ENCODE measurements at places on chromosomes 5 and 9. TPM values are rescaled to one million over a fixed set of nuclear protein-coding genes. Genes with fewer than 3 reads are reported as not detected.
A peak's percentile ranks its signal among the peaks of the same experiment; 100 is the strongest.

Gene DOCK8
- total RNA-seq, result 126 TPM

Gene MCTP1
- 2.7 TPM for total RNA-seq

GRCh38 chr9:108642871-108643270 lies 212.9 kb downstream of the ACTL7B start:
- DNase-seq, result no peak

DNA sequence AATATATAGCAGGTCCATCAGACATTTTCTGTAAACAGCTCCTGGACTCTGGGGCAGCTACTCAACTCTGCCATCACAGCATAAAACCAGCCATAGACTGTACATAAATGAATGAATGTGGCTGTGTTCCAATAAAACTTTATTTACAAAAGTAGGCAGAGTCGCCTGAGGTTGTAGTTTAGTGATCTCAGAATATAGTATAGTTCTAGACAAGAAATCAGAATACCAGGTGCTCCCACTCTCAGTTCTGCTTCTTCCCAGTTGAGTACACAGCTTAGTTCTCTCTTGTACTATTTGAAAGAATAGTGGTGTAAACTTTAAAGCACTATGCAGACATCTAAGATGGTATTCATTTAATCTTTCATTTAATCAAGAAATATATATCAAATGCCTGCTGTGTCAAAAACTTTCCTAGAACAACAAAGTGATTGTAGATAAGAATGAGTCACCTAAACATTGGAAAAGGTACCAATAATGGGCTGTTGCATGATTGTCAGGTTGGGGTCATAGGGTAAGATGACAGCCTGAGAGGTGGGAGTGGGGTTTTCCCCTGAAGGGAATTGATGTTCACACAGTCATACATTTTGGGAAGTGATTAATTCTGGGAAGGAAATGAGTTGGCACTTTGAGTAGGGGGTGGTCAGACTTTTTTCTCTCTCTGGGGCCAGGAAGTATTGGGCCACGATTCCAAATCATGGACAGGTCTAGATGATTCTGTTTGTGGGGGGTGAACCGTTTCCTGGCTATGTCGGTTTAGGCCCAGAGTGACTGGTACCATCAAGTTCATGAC lies 37.0 kb downstream of the TNFSF8 start:
- DNase-seq, result no peak

Gene SLC24A2
- total RNA-seq, result not detected

DNA sequence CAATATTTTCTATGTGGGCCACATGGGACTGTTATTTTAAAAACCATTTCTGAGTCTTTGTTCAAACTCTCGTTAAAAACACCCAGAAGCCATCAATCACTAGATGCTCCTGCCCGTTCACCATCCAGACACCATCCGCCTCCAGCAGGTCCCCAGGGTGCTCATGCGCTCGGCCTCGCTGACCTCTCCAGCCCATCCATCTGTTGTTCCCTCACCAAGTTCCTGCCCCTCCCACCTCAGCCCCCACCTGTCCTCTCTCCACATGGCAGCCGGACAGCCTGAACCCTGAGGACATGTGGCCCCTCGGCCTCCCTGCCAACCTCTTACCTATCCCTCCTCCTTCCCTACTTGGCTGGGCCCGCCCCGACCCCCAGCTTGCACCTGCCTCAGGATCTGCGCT lies 31.6 kb downstream of the NSUN2 start:
- DNase-seq, result no peak

Gene PAM
- 15.1 TPM for total RNA-seq

DNA sequence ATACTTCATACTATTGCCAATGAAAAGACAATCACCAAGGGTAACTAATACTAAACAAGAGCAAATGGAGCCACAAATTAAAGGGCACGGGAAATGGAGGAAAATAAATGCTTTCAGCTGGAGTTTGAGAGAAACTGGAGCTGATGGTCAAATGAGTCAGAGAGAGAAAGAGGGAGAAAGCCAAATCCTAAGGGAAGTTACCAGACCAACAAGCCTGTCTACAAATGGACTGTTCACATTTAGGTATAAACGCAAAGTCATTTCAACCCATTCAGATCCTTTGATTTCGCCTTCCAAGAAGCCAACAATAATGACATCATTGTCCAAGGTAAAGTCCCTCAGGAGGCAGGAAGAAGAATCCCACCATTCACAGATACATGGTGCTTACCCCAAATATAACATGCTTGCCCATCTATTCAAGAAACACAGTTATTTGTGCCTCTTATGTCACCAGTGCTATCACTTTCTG lies 351.8 kb downstream of the RAB3C start:
- no peak for DNase-seq

DNA sequence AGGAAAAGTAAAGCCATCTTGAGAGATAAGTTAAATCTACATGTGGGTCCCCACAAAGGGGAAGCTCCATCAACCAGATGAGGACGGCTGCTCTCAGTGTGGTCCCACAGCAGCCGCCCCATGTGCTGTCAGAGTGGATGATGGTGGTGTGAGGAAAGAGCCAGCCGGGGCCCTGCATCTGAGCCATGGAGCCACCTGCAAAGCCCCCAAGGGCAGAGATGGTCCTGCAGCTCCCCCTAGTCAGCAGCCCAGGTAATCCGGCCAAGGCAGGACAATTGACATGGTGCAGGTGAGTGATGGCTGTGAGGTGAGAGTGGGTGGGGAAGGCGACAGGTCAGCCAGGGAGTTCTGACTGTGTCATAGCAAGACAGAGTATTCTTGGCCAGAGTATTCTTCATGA lies 458.8 kb downstream of the ICE1 start:
- DNase-seq, result no peak

DNA sequence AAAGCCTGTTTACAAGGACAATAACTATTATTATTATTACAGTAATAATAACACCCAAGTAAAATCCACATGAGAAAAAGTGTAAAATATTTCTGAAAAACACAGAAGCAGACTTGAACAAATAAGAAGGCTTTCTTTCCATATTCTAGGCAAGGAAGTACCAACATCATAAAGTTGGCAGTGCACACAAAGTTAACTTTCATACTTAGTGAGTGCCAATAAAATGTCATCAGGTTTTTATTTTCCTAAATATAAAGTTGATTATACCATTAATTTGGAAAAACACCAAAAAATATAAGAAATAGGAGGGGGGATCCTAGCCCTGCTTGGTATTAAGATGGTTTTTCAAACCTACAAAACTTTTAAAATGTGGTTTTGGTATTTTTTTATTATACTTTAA lies 161.4 kb downstream of the PRELID2 start:
- no peak for DNase-seq

DNA sequence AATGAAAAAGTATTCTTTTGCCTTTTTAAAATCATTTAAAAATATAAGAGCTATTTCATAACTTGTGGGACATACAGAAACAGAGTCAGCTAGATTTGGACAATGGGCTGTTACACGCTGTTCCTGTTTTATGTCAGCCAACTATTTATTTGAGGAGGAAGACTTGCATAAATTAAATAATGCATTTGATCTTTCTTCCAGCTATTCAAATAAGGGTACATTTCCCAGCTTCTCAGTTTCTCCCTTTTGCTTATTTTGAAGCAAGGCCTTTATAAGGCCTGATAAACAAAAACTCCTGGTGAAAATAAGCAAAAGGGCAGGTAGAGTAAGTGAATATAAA lies 6.5 kb downstream of the STOM start:
- no peak for DNase-seq

Gene IL11RA
- total RNA-seq, result 117 TPM

GRCh38 chr5:93378073-93378472 lies 202.9 kb downstream of the NR2F1-AS1 start:
- DNase-seq, result no peak

- no peak for DNase-seq
Measured at GRCh38 chr5:42836070-42836769, 24.5 kb upstream of the SELENOP start.

Gene IFNB1
- total RNA-seq, result not detected

GRCh38 chr5:40796487-40796889 lies 1.7 kb downstream of the PRKAA1 start:
- no peak for DNase-seq

DNA sequence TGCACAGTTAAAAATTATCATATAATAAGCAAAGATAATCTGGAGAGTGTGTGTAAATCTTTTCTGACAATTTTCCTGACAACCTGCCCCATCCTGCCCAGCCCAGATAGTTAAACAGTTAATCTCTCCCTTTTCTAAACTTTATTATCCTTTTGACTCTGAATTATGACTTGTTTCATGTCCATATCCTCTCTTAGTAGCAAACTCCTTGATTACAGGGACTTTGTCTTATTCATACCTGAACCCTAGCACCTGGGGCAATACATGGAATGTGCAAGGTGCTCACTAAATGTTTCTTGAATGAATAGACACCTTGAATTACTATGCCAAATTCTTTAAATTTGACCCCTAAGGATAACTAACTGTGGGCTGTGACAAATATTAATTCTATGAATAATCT lies 186.7 kb downstream of the FAM170A start:
- no peak for DNase-seq

DNA sequence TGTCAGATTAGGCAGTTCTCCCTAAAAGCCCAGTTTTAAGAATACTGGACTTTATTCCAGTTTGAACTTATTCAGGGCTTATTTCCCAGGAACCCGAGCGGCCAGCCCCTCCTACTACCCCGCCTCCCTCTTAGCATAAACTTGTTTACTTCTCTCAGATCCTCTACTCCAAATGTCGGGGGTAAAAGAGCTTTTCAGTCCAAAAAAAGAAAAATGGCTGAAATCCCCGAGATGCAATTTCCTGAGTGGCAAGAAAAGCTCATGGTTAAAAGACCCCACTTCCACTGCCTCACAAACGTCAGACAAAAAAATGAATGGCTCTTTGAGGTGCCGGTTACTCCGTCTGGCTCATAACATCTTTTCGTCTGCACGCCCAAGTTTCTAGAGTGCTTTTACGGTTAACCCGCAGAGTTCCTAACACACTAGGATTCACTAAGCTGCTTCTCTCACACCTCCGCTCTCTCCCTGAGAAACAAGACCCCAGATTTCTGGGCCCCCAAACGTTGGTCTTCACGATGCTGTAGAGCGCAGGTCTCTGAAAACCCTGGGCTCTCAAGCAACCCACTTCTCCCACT lies 402 bp downstream of the BRD8 start:
- peak; percentile 48 for DNase-seq

DNA sequence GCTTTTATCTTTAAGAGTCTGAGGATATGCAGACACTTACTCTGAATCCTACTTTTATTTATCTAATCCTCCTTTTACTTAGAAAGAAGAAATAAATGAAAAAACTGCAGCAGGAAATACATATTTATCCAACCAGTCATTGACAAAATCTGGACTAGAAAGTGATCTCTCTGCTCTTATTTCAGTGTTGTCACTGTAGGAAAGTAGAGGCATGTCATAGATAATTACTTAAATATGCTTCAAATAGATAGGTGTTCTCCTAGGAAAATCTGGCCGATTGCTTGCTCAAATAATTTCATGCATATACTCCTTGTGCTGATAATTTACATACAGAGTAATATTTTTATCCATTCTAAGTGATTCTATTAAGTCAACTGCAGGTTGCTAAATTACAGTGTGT lies 2001.9 kb upstream of the C9orf72 start:
- DNase-seq, result no peak

DNA sequence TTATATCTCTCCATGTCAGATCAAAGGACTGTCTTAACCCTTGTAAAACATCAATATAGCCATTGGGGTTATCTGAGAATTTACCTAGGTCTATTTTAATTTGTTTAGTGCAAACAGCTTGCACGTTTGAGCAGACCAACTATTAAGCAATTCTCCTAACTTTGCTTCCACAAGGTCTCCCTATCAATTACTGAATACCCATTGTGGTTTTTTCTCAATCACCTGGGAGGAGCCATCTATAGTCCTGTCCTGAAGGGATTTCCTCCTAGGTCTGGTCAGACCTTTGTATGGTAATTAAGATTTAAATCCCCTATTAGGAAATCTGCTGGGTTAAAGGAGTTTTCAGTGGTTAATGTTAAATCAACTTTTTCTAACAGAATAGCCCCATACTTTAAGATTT lies 48.9 kb upstream of the S1PR3 start:
- DNase-seq, result no peak

- DNase-seq, result no peak
Measured at GRCh38 chr9:76732341-76732958, 31.8 kb upstream of the PCA3 start.

Gene TRIM7
- total RNA-seq, result 3.4 TPM

DNA sequence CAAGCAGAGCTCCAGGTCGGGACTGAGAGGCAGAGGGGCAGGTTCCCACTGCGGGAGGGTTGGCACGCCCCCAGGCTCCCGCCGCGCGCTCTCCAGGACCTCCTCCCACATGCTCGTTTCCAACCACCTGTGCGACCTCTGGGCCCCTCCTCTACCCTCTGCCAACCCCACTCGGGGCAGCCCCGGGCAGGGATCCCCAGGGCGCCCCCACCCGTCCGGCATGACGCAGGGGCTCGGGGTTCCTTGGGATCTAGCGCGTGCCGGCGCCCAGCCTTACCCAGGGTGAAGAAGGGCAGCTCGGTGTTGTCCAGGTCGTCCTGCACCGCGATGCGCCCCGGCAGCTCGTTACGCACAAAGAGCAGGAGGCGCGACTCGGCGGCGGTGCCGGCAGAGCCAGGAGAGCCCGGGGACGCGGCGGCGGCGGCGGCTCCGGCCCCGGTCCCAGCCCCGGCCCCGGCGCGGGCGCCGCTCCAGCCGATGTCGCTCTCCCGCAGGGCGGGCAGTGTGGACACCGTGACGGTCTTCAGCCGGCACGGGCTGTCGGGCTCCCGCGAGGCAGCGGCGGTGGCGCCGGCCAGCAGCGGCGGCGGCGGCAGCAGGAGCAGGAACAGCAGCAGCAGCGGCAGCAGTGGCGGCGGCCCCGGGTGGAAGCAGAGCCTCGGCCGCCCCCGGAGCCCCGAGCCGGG lies 494 bp downstream of the ASTN2 start:
- no peak for DNase-seq

Gene FAM200C
- total RNA-seq, result not detected

- peak; percentile 26 for DNase-seq
Measured at GRCh38 chr5:87410931-87411330, 1.8 kb downstream of the CCNH start.

- DNase-seq, result no peak
Measured at GRCh38 chr5:17891881-17892280, 257.6 kb downstream of the TAF11L14 start.

DNA sequence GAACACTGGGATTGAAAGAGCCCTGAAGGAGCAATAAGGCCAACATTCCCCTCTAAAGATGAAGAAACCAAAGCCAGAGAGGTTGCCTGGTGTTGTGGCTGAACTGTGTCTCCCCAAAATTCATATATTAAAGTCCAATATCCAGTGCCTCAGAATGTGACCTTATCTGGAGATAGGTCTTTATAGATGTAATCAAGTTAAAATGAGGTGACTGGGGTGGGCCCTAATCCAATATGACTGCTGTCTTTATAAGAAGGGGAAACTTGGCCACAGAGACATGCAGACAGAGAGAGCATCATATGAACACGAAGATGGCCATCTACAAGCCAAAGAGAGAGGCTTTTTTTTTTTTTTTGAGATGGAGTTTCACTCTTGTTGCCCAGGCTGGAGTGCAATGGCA lies 66.9 kb upstream of the PLPP1 start:
- DNase-seq, result no peak

All from CD4-positive, alpha-beta T cell (primary cell).